Osteocyte (in vitro differentiated cells): ENCODE measurements at places on chromosomes 2 and 18. TPM values are rescaled to one million over a fixed set of nuclear protein-coding genes. Genes with fewer than 3 reads are reported as not detected.

- no peak overlapping the region for H3K4me3 ChIP-seq
- no peaks in the 10 kb centered on the region for H3K4me1 ChIP-seq
- no peak overlapping the region for H3K27ac ChIP-seq
- DNase-seq, result no peak
- H3K27me3 ChIP-seq, result no peaks in the 10 kb centered on the region
Observed at GRCh38 chr18:36638224-36638623, 190.6 kb downstream of the TPGS2 start.

The CROCC2 gene
- not detected in 2 replicates for total RNA-seq

The SNED1 gene
- total RNA-seq, result 17.6 and 19.4 TPM in 2 replicates

The OTOS gene
- total RNA-seq, result not detected in 2 replicates

- H3K36me3 ChIP-seq, result no peaks in the 10 kb centered on the region
- H3K4me3 ChIP-seq, result no peak overlapping the region
- peaks cover 50% of the 10 kb centered on the region for H3K27me3 ChIP-seq
- H3K27ac ChIP-seq, result no peak overlapping the region
Observed at GRCh38 chr2:195428673-195429072, 228.4 kb upstream of the SLC39A10 start.

The CD207 gene
- not detected in 2 replicates for total RNA-seq
